NCI-H345 (cell line): ENCODE measurements at places on chromosomes 5 and 9.

DNA sequence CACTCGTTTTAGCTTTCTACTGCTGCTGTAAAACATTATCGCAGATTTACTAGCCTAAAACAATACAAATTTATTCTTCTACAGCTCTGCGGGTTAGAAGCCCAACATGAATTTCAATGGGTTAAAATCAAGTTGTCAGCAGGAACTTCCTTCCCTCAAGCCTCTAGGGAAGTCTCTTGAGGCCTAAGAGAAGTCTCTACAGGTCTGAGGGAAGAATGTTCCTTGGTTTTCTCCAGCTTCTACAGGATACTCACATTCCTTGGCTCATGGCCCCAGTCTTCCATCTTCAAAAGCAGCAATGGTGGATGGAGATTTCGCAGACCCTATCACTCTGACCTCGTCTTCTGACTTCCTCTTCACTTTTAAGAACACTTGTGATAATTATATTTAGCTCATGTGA lies 21.6 kb upstream of the SSBP2 start:
- no peak for DNase-seq

GRCh38 chr9:15136646-15137045 lies 170.4 kb downstream of the TTC39B start:
- no peak for DNase-seq

GRCh38 chr9:93173365-93174051 lies 10.4 kb upstream of the WNK2 start:
- DNase-seq = no peak

- DNase-seq = no peak
These were observed 185.0 kb downstream of the SREK1 start for GRCh38 chr5:66329078-66329477.

DNA sequence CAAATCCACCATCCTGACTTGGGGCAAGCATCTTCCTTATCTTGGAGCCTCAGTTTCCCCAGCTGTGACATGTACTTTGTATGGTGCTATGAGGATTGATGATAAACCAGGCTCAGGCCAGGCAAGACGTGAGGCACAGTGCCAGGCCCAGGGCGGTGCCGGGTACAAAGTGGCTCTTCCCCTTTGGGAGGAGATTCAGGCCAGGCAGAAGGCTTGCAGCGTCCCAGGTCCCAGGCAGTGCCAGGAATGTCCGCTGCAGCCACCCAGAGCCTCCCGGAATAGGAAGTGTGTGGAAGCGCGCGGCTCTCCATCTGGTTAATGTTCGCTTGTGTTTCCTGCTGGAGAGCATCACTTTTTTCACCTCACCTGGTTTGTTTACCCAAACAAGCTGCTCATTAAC lies 12.6 kb upstream of the DENND1A start:
- DNase-seq = no peak

- DNase-seq = no peak
These were observed 71.5 kb downstream of the WNK2 start for GRCh38 chr9:93255494-93255867.

DNA sequence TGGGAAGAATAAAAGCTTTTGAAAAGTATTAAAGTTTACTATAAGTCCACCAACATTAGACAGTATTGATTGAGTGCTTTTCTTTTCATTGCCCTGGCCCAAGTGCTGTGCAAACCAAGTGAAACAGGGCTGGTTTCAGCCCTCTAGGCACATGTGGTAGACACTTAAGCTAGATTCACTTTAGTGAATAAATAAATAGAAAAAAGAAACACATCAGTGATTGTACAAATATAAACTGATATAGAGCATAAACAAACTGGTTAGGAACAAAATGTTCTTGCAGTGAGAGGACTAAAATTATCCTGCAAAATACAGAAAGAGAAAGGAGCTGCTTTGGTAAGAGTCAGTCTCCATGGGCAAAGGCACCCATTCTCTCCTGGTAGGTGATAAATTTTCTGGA lies 29.7 kb downstream of the ACTBL2 start:
- no peak for DNase-seq

DNA sequence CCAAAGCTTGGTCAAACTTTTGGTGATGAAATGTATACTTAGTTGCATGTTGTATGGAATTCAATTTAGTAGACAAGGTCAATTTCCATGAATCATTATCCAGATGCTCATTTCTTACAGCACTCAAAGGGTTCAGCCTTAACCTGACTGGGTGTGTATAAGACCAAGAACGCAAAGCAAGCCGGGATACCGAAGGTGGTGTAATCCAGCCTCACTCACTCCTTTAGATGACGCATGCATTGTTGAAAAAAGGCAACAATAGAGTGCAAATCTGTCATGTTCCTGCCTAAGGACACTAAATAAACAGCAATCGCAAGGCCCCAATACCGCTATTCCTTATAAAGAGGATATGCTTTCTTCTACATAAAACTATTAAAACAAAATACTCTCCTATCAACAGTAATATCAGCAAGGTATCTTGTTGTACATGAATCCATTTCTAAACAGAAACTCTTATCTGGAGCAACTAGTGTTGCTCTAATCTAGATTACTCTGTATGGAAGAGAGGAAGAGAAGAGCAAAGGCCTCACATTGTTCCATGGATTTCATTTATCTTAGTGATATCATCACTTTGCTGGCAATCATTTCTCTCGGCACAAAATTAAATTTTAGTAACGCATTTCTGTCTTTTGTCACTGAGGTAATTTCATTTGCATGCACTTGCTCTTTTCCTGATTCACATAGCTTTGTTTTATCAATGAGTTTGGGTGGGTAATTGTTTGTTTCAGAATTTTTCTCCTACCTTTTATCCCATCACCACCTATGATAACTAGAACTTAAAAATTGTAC lies 96.2 kb downstream of the PLK2 start:
- DNase-seq = no peak

- no peak for DNase-seq
These were observed 34.0 kb downstream of the CDK5RAP2 start for GRCh38 chr9:120545701-120546550.

- no peak for DNase-seq
These were observed 49.6 kb downstream of the NSUN2 start for GRCh38 chr5:6583049-6583880.

GRCh38 chr5:133015466-133015865 lies 10.9 kb downstream of the ZCCHC10 start:
- DNase-seq = no peak

GRCh38 chr5:430214-430925 lies 12.6 kb upstream of the EXOC3 start:
- DNase-seq = no peak

- no peak for DNase-seq
These were observed 15.6 kb downstream of the NIM1K start for GRCh38 chr5:43207601-43208000.

DNA sequence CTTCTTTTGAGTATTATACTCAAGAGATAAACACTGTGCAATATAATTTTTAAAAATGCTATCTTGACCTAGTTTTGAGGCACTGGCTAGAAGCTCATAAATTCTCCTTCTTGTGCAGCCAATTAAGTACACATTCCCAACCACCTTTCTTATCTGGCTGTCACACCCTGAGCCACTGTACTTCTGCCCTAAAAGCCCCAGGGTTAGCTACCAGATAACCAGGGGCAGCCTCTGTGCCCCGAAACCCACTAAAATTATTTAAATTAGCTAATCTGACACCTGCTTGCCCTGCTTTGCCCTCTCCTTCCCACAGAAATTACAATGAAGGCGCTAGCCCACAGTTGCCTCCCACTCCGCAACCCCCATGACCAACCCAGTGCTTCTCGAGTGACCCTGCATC lies 597.3 kb upstream of the TYRP1 start:
- no peak for DNase-seq

DNA sequence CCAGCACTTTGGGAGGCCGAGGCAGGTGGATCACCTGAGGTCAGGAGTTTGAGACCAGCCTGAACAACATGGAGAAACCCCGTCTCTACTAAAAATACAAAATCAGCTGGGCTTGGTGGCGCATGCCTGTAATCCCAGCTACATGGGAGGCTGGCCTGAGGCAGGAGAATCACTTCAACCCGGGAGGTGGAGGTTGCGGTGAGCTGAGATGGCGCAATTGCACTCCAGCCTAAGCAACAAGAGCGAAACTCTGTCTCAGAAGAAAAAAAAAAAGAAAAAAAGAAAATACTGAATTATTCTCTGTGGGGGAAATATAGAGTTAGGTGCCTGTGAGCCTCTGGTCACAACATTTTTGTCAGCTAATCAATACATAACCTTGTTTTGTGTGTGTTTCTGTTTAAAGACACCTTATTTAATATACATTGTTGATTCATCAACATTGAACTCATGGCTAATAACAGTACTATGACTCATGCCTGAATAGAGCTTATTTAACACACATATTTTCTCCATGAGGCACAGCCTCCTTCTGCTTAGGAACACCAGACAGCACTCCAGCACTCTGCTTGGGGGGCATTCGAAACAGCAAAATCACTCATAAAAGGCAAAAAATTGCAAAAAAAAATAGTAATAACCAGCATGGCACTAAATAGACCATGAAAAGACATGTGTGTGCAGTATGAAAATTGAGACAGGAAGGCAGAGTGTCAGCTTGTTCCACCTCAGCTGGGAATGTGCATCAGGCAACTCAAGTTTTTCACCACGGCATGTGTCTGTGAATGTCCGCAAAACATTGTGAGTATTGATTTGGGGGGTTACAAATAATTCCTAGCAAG lies at the start of gene IL31RA:
IL31RA (plus strand) TSS at position 519 of the 836 bp plus-strand sequence; CDS start at position 733, 214 bp downstream.
- DNase-seq = no peak

DNA sequence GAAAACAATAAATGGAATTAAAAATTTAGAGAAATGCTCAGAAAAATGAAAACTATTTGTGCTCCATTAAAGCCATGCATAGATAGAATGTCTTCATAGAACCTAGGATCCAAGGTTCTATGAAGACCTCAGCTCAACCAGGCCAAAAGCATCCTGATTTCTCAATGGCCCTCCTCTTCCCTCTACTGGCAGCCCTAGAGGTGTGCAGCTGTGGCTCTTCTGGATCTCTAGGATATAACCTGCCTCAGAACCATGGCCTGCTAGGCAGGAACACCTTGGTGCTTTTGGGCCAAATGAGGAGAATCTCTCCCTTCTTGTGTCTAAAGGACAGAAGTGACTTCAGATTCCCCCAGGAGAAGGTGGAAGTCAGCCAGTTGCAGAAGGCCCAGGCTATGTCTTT lies 15.1 kb downstream of the IFNA1 start:
- no peak for DNase-seq

DNA sequence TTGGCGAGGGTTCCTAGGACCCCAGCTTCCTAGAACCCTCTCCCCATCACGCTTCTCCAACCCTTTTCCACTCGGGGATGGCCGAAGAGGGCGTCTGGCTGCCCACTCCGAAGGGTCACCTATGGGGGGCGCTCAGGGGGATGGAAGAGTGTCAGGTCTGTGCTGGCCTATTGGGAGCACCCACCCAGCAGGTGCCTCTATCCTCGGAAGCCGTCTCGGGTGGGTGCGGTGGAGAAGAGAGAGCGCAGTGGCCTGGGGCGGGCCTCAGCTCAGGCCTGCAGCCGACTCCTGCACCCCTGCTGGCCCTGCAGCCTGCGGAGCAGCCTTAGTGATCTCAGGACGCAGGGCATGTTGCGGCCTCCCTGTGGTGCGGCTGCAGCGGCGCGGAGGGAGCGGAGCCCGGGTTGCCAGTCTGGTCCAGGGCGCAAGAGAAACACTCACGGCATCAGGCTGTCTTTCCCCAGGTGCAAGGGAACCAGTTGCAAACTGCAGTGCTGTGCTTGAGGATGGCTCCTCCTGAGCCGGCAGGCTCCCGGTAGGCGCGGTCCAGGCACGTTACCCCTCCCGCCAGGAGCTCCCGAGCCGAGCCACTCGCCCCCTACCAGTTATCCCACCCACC lies 1.5 kb upstream of the IRX2 start:
- peak; percentile 41 for DNase-seq

DNA sequence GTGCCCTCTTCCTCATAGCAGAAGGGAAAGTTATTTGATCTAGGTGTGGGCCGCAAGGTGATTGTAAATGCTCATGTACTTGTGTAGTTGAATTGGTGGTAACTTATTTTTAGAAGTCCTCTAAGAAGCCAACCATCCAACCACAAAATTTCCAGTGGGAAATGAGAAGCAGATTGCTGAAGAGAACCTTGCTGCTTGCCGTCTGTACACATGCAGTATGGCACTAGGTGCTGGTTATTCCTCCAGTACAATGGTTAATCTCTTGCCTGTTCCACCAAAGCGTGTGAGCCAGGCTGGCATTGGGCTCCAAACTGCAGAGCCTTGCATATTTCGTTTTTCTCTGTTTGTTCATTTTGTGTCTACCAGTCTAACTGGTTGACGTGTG lies 28.0 kb downstream of the PIP5K1B start:
- no peak for DNase-seq
